Activated CD8-positive, alpha-beta T cell treated with anti-CD3 and anti-CD28 coated beads, Interleukin-2, amount 10 ng/mL, durations not matched to agents 7 days and 5 days (primary cell): ENCODE measurements at places on chromosomes 3 and 15. TPM values are rescaled to one million over a fixed set of nuclear protein-coding genes. Genes with fewer than 3 reads are reported as not detected.

The LDHAL6B gene
- total RNA-seq = not detected

The SNTN gene
- not detected for total RNA-seq

The SLC22A13 gene
- total RNA-seq = 1.0 TPM

The LOXL1 gene
- 8.4 TPM for total RNA-seq

The GSK3B gene
- 43.0 TPM for total RNA-seq

The NR1I2 gene
- 0.26 TPM for total RNA-seq

The DUOXA2 gene
- not detected for total RNA-seq

The STAB1 gene
- not detected for total RNA-seq

The SCG5 gene
- 3.0 TPM for total RNA-seq

DNA sequence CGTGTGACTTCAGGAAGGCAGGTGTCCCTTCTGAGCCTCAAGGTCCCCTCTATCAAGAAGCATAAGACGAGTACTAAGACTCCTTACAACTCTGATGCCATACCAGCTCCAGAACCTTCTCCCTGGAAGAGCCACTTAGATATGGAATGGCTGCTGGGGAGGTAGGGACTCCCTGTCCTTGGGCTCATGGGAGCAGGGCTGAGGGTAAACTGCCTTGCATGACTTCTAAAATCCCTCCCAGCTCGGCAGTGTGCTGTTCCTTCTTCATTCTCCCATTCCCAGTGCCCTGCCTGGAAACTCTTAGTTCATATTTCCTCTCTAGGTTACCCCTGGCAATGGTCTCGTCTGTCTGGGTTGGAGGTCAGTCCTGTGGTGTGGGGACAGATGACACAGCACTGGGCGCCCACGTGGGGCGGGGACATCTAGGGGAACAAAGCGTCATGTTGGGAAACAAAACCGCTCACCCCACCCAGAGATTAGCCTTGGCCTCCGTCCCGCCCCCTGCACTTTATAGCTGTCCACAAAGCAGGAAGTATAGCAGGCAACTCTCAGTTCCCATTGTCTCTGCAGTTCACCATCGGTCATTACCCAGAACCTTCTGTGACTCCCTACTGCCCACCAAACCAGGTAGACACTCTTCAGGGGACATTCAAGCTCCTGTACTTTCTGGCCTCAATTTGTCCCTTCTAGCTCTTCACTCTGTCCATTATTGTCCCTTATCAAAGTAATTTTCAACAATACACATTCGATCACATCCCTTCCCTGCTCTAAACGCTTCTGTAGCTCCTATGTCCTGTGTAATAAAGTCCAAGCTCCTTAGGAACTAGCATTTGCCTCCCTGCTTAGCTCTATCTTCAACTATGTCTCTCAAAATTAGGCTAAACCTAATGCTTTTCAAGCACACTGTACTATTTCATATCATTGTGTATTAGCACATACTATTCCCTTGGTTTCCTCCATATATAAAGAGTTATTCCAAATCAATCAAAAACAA, 73.8 kb downstream of the IQSEC1 start:
- H3K27ac ChIP-seq = no peak overlapping the region
- DNase-seq = no peak
- peaks cover 64% of the 10 kb centered on the region for H3K36me3 ChIP-seq
- H3K4me1 ChIP-seq = peaks cover 56% of the 10 kb centered on the region
- no peak overlapping the region for H3K4me3 ChIP-seq
- no peaks in the 10 kb centered on the region for H3K27me3 ChIP-seq

- H3K4me3 ChIP-seq = no peak overlapping the region
- DNase-seq = no peak
- H3K27me3 ChIP-seq = peaks cover 8% of the 10 kb centered on the region
- H3K4me1 ChIP-seq = peaks cover 45% of the 10 kb centered on the region
- no peak overlapping the region for H3K27ac ChIP-seq
Measured at GRCh38 chr3:51794206-51794605, 15.2 kb upstream of the IQCF6 start.

DNA sequence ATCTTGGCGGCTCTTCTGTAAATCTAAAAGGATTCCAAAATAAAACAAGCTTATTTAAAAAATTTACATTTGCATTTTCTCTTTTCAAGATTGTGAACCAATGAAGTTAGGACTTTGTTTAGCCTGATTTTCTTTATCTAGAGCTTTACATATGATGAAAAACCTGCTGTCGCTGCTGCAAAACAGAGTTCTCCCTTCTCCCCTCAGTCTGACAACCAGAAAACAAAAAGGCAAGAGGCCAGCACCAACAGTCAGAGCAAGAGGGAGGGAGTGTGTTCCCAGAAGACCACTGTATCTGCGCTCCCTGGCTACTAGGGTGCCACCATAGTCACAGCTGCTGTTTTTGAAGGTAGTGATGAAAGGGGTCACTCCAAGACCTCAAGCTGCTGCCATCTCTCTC, 33.1 kb upstream of the NEO1 start:
- no peaks in the 10 kb centered on the region for H3K36me3 ChIP-seq
- no peak for DNase-seq
- no peak overlapping the region for H3K4me3 ChIP-seq

DNA sequence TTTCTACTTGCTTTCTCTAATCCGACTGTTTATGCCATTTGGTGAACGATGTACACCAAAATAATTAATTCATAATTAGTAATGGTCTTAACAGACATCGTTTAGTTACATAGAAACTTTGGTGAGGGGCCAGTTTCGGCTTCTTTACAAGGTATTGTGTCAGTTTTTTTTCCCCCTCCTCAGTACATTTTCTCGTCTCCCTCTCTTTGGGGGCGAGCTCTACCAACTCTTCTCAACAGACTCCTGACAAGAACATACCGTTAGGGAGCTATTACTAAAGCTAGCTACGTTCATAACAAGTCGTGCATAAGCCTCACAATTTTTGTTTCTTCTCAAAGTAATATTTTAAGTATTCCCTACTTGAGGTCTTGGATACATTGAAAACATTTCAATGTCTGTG, 1.4 kb downstream of the U2SURP start:
- H3K27ac ChIP-seq = peak overlapping the region; percentile 100
- H3K4me1 ChIP-seq = peaks cover 42% of the 10 kb centered on the region
- H3K4me3 ChIP-seq = peak overlapping the region; percentile 98
- peaks cover 2% of the 10 kb centered on the region for H3K36me3 ChIP-seq
- no peak for DNase-seq

DNA sequence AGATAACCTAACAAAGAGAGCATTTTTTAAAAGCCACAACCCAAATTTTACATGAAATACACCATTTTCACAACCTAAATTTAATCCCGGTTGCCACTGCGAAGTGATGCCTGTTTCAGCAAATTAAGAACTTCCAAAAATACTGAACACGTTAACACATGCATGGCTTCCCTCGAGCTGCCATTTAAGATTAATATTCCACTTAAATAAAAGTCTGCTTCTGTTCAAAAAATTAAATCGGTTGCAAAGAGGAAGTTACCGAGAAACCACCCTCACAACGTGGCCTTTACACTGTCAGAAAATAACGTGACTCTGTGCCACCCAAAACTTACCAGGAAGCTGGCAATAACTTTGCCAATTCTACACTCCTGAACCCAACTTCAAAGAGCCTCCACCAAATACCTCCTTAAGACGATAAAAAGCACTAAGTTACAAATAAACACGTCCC, 1.2 kb downstream of the TBL1XR1 start:
- peaks cover 66% of the 10 kb centered on the region for H3K4me1 ChIP-seq
- H3K36me3 ChIP-seq = peaks cover 47% of the 10 kb centered on the region
- no peaks in the 10 kb centered on the region for H3K27me3 ChIP-seq
- peak; percentile 46 for DNase-seq
- peak overlapping the region; percentile 98 for H3K4me3 ChIP-seq
- H3K27ac ChIP-seq = peak overlapping the region; percentile 99

- H3K4me3 ChIP-seq = no peak overlapping the region
- H3K4me1 ChIP-seq = peaks cover 32% of the 10 kb centered on the region
- no peaks in the 10 kb centered on the region for H3K27me3 ChIP-seq
- DNase-seq = peak; percentile 56
Measured at GRCh38 chr3:45464336-45465170, 76.2 kb downstream of the LARS2 start.

DNA sequence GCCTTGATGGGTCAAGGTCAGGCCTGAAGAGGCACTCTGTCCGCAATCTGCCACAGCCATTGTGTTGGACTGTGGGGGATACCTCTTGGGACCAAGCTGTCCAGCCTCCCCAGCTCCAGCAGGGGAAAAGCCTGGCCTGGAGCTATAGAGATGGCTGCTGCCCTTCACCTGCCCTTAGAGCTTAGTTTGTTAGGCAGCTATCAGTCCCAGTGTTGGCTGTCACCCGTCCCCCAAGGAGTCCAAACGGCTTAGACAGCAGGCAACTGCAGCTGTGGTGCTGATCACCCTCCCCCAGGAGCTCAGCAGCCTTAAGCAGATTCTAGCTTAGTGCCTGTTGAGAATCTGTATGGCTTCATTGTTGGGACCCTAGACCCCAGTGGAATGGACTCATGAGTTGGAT, 180.3 kb downstream of the MYRIP start:
- H3K27me3 ChIP-seq = peaks cover 2% of the 10 kb centered on the region
- no peak overlapping the region for H3K4me3 ChIP-seq
- H3K36me3 ChIP-seq = no peaks in the 10 kb centered on the region
- no peak for DNase-seq
- no peak overlapping the region for H3K27ac ChIP-seq
- no peaks in the 10 kb centered on the region for H3K4me1 ChIP-seq

DNA sequence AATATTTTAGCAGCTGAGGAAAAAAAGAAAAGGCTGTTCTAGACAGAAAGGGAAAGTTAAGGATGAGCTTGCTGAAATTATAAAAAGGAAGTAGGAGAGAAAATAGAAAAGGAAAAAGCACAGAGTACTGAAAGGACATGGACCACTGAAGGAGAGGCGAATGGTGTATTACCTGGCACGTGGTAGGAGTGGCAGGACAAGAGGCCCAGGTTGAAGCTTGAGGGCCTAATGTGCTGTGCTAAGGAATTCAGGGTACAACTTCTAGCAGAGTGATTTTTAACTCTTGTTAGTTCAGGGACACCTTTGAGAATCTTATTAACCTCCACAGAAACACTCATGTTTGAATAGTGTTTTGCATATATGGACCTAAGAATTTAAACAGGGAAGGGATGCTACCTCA, 60.0 kb upstream of the CRTC3 start:
- H3K36me3 ChIP-seq = peaks cover 74% of the 10 kb centered on the region
- H3K4me1 ChIP-seq = peaks cover 19% of the 10 kb centered on the region
- H3K4me3 ChIP-seq = no peak overlapping the region
- H3K27ac ChIP-seq = peak overlapping the region; percentile 39
- no peak for DNase-seq

- H3K27me3 ChIP-seq = peaks cover 9% of the 10 kb centered on the region
- no peak overlapping the region for H3K27ac ChIP-seq
- H3K4me3 ChIP-seq = no peak overlapping the region
- no peak for DNase-seq
- no peaks in the 10 kb centered on the region for H3K36me3 ChIP-seq
- no peaks in the 10 kb centered on the region for H3K4me1 ChIP-seq
Measured at GRCh38 chr3:195003893-195004289, 267.1 kb downstream of the XXYLT1 start.

DNA sequence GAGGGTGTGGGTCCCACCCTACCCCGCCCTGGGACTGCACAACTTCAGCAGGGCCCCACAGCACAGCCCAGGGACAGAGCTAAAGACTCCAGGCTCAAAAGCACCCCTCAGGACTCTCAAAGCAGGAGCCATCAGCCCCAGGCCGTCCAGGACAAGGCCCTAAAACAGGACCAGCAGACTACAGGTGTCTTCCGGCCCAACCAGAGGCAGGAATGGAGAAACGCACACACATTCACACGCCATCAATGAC, 26.1 kb downstream of the ATRIP start:
- H3K27ac ChIP-seq = peak overlapping the region; percentile 100
- peak overlapping the region; percentile 93 for H3K4me3 ChIP-seq
- no peaks in the 10 kb centered on the region for H3K27me3 ChIP-seq
- peaks cover 73% of the 10 kb centered on the region for H3K4me1 ChIP-seq

DNA sequence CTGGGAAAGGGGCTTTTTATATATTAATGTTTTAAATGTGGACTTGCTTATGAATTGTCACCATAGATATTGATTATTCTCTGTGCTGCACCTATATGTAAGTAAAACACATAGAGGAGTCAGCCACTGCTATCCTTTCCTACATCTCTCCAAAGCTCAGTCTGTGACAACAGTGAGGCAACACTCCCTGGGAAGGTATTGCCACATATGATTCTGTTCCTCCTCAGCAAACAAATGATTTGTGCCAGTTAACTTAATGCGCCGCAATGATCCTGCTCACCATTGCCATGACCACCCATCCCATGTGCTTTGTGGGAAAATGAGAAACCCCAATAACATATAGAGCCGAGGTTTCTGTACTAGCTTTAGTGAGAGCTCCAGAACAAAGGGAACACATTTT, 75.1 kb upstream of the FBN1 start:
- no peaks in the 10 kb centered on the region for H3K27me3 ChIP-seq
- no peak overlapping the region for H3K4me3 ChIP-seq
- H3K27ac ChIP-seq = no peak overlapping the region
- no peaks in the 10 kb centered on the region for H3K4me1 ChIP-seq
- DNase-seq = no peak

- H3K27me3 ChIP-seq = peaks cover 44% of the 10 kb centered on the region
- peaks cover under 1% of the 10 kb centered on the region for H3K4me1 ChIP-seq
- no peak overlapping the region for H3K27ac ChIP-seq
- H3K36me3 ChIP-seq = peaks cover 6% of the 10 kb centered on the region
- DNase-seq = no peak
Measured at GRCh38 chr3:194064380-194065332, 71.3 kb upstream of the HES1 start.

- peaks cover 6% of the 10 kb centered on the region for H3K27me3 ChIP-seq
- no peak for DNase-seq
- peaks cover 11% of the 10 kb centered on the region for H3K4me1 ChIP-seq
- no peak overlapping the region for H3K4me3 ChIP-seq
- H3K36me3 ChIP-seq = no peaks in the 10 kb centered on the region
- no peak overlapping the region for H3K27ac ChIP-seq
Measured at GRCh38 chr15:90174140-90174875, 26.8 kb upstream of the SEMA4B start.

- no peaks in the 10 kb centered on the region for H3K27me3 ChIP-seq
- H3K4me1 ChIP-seq = peaks cover 13% of the 10 kb centered on the region
- peak overlapping the region; percentile 18 for H3K27ac ChIP-seq
Measured at GRCh38 chr3:143814443-143814889, 33.8 kb downstream of the SLC9A9 start.

- no peak overlapping the region for H3K4me3 ChIP-seq
- DNase-seq = no peak
- no peaks in the 10 kb centered on the region for H3K36me3 ChIP-seq
- H3K4me1 ChIP-seq = no peaks in the 10 kb centered on the region
- H3K27ac ChIP-seq = no peak overlapping the region
- no peaks in the 10 kb centered on the region for H3K27me3 ChIP-seq
Measured at GRCh38 chr15:23854912-23855659, 168.0 kb upstream of the NDN start.

- no peak for DNase-seq
- peaks cover 2% of the 10 kb centered on the region for H3K27me3 ChIP-seq
- no peak overlapping the region for H3K27ac ChIP-seq
Measured at GRCh38 chr3:161500068-161500796, 3.6 kb downstream of the OTOL1 start.

- H3K4me3 ChIP-seq = no peak overlapping the region
- no peak for DNase-seq
- H3K36me3 ChIP-seq = no peaks in the 10 kb centered on the region
- no peaks in the 10 kb centered on the region for H3K4me1 ChIP-seq
- no peak overlapping the region for H3K27ac ChIP-seq
Measured at GRCh38 chr3:27978440-27978839, 256.3 kb upstream of the EOMES start.
